Endothelial cell of umbilical vein (primary cell): ENCODE measurements at places on chromosomes 2 and 18. TPM values are rescaled to one million over a fixed set of nuclear protein-coding genes. Genes with fewer than 3 reads are reported as not detected.

DNA sequence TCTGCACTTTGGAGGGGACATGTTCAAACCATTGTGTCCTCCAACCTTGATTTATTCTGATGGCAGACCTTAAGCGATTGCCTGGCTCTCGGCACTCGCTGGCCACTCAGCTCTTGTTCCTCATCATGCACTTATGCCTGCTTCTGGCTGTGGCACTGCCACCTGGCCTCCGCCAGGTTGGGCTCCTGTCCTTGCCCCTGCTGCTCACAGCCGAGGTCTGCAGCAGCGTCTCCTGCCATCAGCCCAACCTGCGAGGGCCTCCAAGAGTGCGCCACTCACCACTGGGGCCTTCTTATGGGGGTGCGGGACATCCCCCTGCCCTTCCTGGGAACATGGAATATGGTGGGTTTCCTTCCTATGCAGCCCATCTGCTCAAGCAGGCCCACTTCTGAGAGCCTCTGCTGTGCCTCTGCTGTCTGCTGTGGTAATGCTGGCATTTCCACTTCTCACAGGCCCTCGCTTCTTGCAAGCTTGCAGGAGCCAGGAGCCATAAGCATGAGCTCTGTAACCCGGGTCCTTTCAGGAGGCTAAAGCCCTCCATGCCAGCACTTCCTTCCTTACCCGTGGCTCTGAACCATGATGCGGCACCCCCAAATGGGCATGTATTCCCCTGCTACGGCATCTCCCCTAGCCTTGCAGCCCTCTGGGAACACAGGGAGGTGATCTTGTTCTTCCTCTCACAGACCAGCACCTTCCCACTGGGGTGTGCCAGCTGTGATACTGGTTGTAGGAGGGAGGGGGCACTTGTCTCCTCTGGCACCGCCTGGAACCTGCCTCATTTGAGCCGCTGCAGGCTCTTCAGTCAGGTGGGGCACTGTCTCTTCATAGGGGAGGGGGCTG is 58.6 kb upstream of the HS6ST1 start:
- no peak overlapping the region for H3K27ac ChIP-seq
- no peaks in the 10 kb centered on the region for H3K36me3 ChIP-seq
- H3K4me1 ChIP-seq = no peaks in the 10 kb centered on the region
- H3K27me3 ChIP-seq = peaks cover 3% of the 10 kb centered on the region
- no peak overlapping the region for H3K4me3 ChIP-seq
- no peak for DNase-seq

DNA sequence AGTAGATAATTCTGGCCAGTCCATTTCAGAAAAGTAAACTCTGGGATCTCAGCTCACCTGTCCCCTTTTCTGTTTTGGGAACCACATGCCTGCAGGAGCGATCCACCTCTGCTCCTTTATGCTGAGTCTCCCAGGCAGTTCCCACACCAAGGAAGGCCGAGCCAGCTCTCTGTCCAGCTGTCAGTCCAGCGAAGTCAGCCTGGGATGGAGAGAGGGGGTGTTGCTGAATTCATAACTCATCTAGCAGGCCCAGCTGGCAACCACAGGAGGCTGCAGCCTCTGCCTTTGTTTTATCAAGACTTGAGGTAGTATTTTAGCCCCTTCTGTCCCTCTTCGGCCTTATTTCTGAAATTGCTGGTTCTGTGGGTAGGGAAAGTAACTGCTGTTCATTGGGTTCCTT is 209.9 kb downstream of the ARL4C start:
- H3K27me3 ChIP-seq = peaks cover 9% of the 10 kb centered on the region
- H3K4me3 ChIP-seq = no peak overlapping the region
- no peak for DNase-seq
- no peak overlapping the region for H3K27ac ChIP-seq
- no peaks in the 10 kb centered on the region for H3K36me3 ChIP-seq
- peaks cover 25% of the 10 kb centered on the region for H3K4me1 ChIP-seq

- no peak overlapping the region for H3K27ac ChIP-seq
- no peak for DNase-seq
- H3K36me3 ChIP-seq = no peaks in the 10 kb centered on the region
- no peaks in the 10 kb centered on the region for H3K27me3 ChIP-seq
- no peaks in the 10 kb centered on the region for H3K4me1 ChIP-seq
Measured at GRCh38 chr2:139214801-139215200, 434.6 kb upstream of the NXPH2 start.

- no peaks in the 10 kb centered on the region for H3K27me3 ChIP-seq
- H3K4me3 ChIP-seq = no peak overlapping the region
- H3K27ac ChIP-seq = no peak overlapping the region
- peak; percentile 53 for DNase-seq
Measured at GRCh38 chr2:46970334-46971288, 55.0 kb upstream of the MCFD2 start.

- H3K27ac ChIP-seq = no peak overlapping the region
- peak; percentile 20 for DNase-seq
- peaks cover 4% of the 10 kb centered on the region for H3K27me3 ChIP-seq
- H3K4me3 ChIP-seq = peak overlapping the region; percentile 48
- no peaks in the 10 kb centered on the region for H3K36me3 ChIP-seq
Measured at GRCh38 chr18:23619388-23619881, 33.1 kb upstream of the NPC1 start.

DNA sequence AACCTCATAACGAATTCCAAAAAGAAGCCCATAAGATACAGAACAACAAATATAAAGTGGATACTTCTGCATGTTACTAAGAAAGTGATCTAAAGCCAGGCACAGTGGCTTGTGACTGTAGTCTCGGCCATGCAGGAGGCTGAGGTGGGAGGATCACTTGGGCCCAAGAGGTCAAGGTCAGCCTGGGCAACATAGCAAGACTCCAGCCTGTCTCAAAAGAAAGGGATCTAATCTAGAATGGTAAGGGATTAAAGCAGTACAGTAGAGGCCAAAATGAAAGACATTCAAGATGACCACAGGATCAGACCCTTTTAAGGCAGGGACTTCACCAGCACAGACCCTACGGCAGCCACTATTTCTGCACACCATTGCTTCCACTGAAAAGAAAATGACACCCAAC is 3.8 kb downstream of the COBLL1 start:
- H3K36me3 ChIP-seq = no peaks in the 10 kb centered on the region
- DNase-seq = no peak
- no peaks in the 10 kb centered on the region for H3K27me3 ChIP-seq
- no peak overlapping the region for H3K4me3 ChIP-seq
- no peak overlapping the region for H3K27ac ChIP-seq
- peaks cover 19% of the 10 kb centered on the region for H3K4me1 ChIP-seq

GRCh38 chr2:182971820-182972547 is 66.3 kb downstream of the NCKAP1 start:
- no peak overlapping the region for H3K27ac ChIP-seq
- H3K4me1 ChIP-seq = peaks cover 6% of the 10 kb centered on the region
- no peak overlapping the region for H3K4me3 ChIP-seq

GRCh38 chr2:237696461-237696860 is 69.1 kb downstream of the LRRFIP1 start:
- no peaks in the 10 kb centered on the region for H3K36me3 ChIP-seq
- no peaks in the 10 kb centered on the region for H3K27me3 ChIP-seq
- H3K27ac ChIP-seq = peak overlapping the region; percentile 87
- peaks cover 78% of the 10 kb centered on the region for H3K4me1 ChIP-seq
- no peak for DNase-seq
- no peak overlapping the region for H3K4me3 ChIP-seq

DNA sequence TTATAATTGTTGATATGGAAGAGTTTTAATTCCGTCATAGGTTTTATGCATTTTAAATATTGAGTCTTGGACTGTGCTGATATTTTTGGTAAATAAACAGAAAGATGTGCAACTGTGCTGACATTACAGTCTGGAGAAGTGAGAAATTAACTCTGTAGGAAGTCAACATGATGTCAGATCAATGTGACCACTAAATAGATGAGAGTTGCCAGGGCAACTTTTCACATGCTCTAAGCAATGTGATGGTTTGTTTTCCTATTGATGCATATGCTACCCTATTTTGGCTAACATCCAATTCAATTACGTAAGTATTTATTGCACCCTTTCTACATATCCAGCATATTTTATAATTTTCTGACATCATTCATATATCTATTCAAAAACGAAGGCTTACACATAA is 1109.3 kb downstream of the TSN start:
- no peaks in the 10 kb centered on the region for H3K4me1 ChIP-seq
- no peak overlapping the region for H3K27ac ChIP-seq
- DNase-seq = no peak

- H3K4me3 ChIP-seq = no peak overlapping the region
- H3K27me3 ChIP-seq = peaks cover 9% of the 10 kb centered on the region
Measured at GRCh38 chr2:127536707-127537541, 1.4 kb downstream of the MYO7B start.

DNA sequence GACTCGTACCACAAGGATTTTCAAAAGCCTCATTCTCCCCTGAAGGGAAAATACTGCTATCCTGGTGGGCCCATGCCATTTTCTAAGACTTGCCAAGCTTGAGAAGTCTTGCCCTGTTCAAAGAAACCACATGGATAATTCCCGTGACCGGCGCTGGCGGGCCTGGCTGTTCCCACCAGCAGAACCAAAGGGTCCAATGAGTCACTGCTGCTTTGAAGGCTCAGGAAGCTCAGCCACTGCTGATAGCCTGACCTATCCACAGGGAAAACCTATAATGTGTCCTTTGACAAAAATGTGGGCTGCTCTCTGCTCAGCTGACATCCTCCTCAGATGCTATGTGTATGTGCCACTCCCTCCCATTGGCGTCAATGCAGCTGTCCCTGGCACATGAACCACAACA is 137.9 kb upstream of the RAB12 start:
- DNase-seq = peak; percentile 22
- H3K36me3 ChIP-seq = no peaks in the 10 kb centered on the region
- H3K27ac ChIP-seq = no peak overlapping the region

- H3K36me3 ChIP-seq = no peaks in the 10 kb centered on the region
- no peak overlapping the region for H3K4me3 ChIP-seq
- no peaks in the 10 kb centered on the region for H3K4me1 ChIP-seq
- H3K27me3 ChIP-seq = peaks cover 4% of the 10 kb centered on the region
Measured at GRCh38 chr2:120846406-120847095, 110.9 kb downstream of the GLI2 start.

DNA sequence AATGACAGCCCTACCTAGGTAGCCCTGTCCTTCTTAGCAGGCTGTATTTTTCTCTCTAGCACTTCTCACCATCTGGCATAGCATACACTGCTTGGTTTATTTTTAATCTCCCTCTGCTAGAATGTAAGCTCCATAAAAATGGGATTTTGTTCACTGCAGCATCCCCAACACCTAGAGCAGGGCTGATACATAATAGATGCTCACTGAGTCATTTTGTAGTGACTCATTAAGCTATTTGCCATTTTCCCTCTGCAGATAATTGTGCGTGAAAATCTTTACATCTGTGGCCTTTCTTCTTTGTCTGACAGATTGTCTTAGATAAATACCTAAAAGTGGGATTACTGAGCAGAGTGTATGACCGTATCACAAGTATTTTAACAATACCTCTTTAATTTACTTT is 82.5 kb downstream of the CERS6 start:
- peaks cover 19% of the 10 kb centered on the region for H3K4me1 ChIP-seq
- H3K27me3 ChIP-seq = no peaks in the 10 kb centered on the region
- H3K27ac ChIP-seq = no peak overlapping the region
- H3K36me3 ChIP-seq = no peaks in the 10 kb centered on the region
- H3K4me3 ChIP-seq = no peak overlapping the region

- H3K27ac ChIP-seq = no peak overlapping the region
- no peak overlapping the region for H3K4me3 ChIP-seq
- no peaks in the 10 kb centered on the region for H3K36me3 ChIP-seq
- H3K27me3 ChIP-seq = peaks cover 23% of the 10 kb centered on the region
- H3K4me1 ChIP-seq = no peaks in the 10 kb centered on the region
Measured at GRCh38 chr18:22113144-22113844, 56.1 kb upstream of the GATA6 start.

The ZNF519 gene
- total RNA-seq = 7.1 and 8.6 TPM in 2 replicates

The AKAIN1 gene
- not detected in 2 replicates for total RNA-seq

The GALR1 gene
- not detected in 2 replicates for total RNA-seq

The CCDC178 gene
- 0.80 and 1.3 TPM in 2 replicates for total RNA-seq

The GPR155 gene
- 1.5 and 1.7 TPM in 2 replicates for total RNA-seq

The MAP3K19 gene
- not detected in 2 replicates for total RNA-seq
